RCC 7860 (cell line): ENCODE measurements at places on chromosomes 5 and 9.
A peak's percentile ranks its signal among the peaks of the same experiment; 100 is the strongest.

DNA sequence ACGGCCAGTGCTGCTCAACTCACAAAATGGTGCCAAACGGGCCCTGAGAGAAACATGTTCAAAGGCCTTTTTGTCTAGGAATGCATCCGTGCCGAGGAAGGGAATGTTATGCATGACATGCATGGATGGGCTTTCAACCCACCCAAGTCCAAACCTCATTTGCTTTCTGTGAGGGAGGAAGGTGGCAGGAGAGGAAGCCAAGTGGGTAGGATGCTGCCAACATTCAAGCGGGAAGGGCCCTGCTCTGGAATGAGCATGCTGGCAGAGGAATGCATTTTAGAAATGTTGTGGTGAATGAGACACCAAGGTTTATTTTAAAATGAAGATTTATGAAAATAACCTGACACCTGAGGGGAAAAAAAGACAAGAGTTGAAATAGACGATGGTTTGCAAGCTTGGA lies 479.1 kb downstream of the CCDC171 start:
- DNase-seq: peak; percentile 82

GRCh38 chr9:116271340-116271739 lies 117.7 kb downstream of the PAPPA start:
- DNase-seq: no peak

DNA sequence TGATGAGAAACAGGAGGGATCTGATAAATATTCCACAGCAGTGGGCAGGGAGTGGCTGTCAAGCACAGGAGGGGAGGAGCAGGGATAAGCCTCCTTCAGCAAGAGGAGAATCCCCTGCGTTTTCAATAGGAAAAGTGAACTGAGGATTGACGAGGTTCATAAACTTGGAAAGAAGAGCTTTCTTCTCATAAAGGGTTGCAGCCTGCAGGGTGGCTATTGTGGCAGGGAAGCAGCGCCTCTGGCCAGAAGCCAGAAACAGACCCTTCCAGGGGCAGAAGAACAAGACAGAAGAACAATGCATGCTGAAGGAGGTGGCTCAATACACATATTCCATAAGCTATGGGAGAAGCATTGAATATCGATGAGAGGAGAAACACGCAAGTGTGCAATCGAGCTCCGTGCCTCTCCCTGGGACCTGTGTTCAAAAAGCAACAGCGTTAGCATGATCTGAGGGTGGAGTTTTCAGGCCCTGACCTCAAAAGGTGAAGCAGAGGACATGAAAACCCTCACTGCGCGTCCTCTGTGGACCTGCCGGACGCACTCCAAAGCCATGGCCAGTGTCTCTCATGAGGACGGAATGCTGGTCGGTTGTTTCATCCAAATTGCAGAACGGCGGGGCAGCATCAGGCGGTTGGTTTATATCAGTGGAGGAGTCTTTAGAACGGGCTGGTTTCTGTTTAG lies 67.6 kb downstream of the ANKRD33B start:
- no peak for DNase-seq

GRCh38 chr5:170532935-170533334 lies 29.1 kb downstream of the KCNIP1 start:
- DNase-seq: no peak

GRCh38 chr5:100444961-100445360 lies 90.2 kb upstream of the FAM174A start:
- no peak for DNase-seq

- DNase-seq: no peak
Observed at GRCh38 chr9:29211580-29212396, 1638.5 kb upstream of the C9orf72 start.
